C1 segment of cervical spinal cord (tissue), 14 donors: ENCODE measurements at places on chromosomes 7 and 10.

DNA sequence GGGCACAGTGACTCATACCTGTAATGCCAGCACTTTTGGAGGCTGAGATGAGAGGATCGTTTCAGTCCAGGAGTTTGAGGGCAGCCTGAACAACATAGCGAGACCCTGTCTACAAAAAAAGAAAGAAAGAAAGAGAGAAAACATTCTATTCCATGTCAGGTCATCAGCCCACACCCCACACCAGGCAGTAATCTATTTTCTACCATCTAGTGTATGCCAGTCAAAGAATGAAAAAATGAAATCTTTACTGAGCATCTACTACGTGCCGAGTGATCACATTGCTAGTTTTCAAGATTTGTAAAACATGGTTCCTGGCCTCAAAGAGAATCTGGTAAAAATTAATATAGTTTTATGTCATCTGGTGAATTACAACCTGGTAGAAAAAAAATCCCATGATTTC, 3.1 kb upstream of the EPHB4 start:
- no peak for DNase-seq

DNA sequence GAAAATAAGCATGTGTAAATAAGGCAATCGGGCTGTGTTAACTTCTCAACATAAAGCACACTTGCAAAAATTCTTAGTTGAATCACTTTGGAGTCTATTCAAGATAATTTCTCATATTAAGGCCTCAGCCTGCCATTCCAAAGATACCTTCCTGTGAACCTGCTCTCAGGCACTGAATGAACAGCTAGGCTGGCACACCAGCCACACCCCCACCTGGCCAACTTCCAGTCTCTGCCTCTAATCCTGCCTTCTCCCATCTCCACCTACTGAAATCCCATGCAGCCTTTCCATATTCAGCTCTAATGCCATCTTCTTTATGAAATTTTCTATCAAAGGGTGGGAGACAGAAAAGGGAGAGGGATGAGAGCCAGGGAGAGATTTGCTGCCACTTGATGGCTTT, 17.1 kb upstream of the MACROH2A2 start:
- no peak for DNase-seq

- DNase-seq, result no peak
These were observed 898.6 kb downstream of the LRMDA start for GRCh38 chr10:76329891-76330575.

DNA sequence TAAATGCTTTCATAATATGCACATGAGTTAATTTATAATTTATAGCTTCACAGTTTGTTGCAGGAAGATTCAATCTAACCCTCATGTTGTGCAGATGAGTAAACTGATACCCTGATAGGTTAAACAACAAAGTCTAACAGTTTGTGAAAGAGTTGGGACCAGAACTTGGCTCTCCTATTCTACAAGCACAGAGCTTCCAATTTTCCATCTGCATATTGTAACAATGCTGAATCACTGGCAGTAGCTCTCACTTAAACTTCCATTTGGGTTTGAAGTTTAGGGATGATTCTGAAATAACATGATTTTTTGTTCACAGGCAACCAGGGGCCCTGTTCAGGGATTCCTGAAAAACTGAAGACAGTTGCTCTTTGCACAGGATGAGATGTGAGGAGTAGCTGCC, 179.3 kb downstream of the XPNPEP1 start:
- no peak for DNase-seq

- DNase-seq, result no peak
These were observed 29.4 kb downstream of the WDFY4 start for GRCh38 chr10:48714088-48714487.

DNA sequence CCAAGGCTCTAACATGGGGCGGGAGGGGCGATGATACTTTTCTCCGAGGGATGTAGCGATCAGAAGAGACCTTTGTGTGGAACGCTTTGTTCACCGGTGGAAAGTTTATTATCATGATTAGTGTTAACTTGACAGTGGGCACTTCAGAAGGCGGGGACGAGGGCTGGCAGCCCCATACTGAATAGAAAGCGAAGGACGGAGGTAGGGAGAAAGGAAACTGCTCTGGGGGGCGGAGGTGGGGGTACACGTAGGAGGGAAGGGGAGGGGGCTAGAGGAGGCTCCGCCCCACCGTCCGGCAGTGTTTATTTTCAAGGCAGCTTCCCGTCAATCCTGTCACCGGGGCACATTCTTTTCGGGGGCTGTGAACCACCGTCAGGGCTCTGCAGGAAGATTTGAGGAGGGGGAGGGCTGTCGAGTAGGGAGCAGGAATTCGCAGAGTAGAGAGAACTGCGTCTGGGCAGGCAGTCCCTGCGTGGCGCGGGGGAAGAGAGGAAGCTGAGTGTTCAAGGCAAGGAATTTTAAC, 9.4 kb upstream of the NKX2-3 start:
- DNase-seq, result no peak

DNA sequence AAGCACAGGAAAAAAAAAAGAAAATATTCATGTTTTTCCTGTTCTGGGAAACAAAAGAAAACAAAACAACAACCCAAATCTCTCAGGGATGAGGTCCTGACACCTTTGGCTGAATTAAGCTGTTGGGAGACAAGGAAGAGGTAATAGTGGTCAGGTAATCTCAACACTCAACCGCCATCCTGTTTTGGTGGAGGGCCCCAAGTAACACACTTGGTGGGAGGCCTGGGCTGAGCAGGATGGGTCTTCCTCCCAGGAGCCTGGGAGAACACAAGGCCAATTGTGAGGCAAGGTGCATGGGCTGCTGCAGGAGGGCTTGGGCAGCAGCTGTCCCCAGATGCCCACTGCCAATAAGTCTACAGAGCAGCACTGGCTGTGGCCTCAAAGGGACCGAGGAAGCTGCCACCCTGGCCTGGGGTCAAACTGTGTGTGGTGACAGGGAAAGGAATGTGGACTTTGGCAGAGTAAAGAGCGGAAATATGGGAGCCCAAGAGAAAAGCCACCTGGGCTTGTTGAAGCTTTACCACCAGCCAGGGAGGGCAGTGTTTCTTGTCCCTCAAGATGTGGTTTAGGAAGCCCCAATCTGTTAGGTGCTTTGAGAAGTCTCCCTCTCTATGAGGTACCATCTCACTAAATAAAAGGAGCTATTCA, 93.5 kb upstream of the SLC25A13 start:
- DNase-seq, result no peak

DNA sequence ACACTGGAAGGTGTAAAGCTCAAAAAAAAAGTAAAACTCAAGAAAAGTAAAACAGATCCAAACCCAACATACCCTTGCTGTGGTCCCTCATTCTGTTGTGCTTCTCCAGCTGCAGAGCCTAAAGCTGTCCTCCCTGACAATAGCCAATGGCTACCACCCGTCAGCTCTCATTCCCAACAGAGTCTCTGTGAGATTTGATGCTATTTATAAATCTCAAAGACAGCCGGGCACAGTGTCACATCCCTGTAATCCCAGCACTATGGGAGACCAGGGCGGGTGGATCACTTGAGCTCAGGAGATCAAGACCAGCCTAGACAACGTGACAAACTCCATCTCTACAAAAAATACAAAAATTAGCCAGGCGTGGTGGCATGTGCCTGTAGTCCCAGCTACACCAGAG, 116.0 kb downstream of the KMT2E start:
- no peak for DNase-seq

- DNase-seq, result no peak
These were observed 21.7 kb downstream of the RAB18 start for GRCh38 chr10:27525819-27526218.

DNA sequence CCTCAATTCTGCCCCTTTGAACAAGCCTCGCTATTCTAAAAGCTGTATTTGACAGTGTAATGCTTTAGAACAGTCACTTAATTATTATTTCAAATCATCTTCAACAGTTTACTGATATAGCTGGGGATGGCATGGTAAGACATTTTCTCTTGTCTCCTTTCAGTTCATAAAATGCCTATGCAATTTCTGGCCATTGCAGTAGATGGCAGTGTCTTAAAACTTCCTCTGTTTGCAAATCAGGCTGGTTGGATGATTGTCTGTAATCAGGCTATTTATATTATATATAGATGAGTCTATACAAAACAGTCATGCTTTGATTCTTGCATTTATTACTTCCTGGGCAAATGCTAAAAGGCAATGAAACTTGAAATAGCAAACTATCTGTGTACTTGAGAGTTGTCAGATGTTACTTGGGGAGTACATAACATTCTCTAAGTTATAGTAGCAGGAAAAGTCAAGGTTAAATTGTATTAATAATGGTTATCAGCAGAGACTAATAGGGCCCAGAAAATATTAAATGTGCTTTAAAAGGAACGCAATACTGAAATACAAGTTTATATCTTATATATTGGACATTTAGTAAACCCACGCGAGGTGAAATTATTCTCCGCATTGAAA, 55.5 kb upstream of the LHFPL3 start:
- DNase-seq, result no peak

DNA sequence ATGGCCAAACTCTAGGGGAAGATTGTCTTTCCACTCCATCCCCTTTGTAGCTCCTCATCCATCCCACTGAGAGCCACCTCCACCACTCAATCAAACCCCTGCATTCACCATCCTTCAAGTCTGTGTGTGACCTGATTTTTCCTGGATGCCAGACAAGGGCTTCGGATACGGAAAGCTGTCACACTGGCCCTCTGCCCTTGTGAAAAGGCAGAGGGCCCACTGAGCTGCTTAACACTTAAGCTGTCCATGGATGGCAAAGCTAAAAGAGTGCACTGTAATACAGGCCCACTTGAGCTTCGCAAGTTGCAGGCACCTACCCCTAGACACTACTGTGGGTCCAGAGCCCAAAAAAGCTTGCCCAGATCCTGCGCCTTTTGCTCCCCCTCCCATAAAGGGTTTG, 237.2 kb downstream of the MAGI2 start:
- no peak for DNase-seq

GRCh38 chr7:83077328-83077727, 85.4 kb downstream of the PCLO start:
- no peak for DNase-seq

GRCh38 chr7:106814887-106815286, 50.2 kb upstream of the PIK3CG start:
- DNase-seq, result no peak

- DNase-seq, result no peak
These were observed 1281.2 kb upstream of the SORCS1 start for GRCh38 chr10:108445746-108446145.

DNA sequence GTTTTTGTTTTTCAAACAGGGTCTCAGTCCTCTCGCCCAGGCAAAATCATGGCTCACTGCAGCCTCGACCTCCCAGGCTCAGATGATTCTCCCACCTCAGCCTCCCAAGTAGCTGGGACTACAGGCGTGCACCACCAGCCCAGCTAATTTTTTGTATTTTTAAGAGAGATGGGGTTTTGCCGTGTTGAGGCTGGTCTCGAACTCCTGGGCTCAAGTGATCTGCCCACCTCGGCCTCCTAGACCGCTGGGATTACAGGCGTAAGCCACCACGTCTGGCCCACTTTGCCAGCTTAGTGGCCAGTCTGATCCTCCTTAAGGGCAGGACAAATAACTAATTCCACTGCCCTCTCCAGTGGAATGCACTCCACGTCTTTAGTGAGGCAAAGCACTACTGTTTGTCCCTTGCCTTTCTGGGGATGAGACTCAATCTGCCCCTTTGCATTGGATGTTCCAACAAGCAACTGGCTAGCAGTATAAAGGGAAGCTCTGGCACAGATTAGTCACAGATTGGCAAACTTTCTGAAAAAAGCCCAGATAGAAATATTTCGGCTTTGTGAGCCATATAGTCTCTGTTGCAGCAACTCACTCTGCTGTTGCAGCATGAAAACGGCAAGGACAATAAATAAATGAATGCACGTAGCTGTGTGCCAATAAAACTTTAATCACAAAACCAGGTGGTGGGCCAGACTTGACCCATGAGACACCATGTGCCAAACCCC, 143.8 kb upstream of the RHEB start:
- no peak for DNase-seq

GRCh38 chr10:111338805-111339204, 262.0 kb downstream of the ADRA2A start:
- DNase-seq, result no peak

DNA sequence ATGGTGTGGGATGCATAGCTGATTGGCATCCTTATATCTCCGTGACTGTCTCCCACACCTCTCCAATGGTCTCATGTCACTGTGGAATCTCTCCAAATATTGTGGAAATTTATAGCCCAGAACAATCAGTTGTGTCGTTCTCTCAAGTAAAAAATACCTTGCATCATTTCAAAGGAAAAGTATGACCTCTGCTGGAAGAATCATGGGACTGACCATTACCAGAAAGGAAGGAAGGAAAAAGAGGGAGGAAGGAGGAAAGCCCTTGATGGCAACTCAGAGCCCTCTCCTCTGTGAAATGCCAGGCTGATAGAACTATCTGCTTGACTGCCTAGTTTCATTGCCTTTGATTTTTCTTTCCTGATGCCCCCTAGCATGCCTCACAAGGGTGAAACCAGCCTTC, 76.3 kb downstream of the FOXI2 start:
- no peak for DNase-seq

DNA sequence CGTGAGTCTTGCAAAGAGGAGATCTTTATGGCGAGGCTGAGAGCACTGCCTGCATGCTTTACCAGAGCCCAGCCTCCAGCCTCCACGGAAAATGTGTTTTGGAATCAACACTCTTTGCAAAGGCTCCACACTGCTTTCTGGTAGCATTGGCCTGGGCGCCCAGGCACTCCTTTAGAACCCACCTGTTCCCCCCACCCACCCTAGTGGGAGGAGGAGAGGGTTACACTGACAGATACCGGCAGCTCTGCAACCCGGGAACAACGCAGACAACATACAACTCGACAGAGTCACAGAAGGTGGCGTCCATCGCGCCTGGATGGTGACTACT, 5.5 kb upstream of the MNX1 start:
- no peak for DNase-seq

GRCh38 chr10:19946791-19947190, 130.6 kb downstream of the PLXDC2 start:
- DNase-seq, result no peak

DNA sequence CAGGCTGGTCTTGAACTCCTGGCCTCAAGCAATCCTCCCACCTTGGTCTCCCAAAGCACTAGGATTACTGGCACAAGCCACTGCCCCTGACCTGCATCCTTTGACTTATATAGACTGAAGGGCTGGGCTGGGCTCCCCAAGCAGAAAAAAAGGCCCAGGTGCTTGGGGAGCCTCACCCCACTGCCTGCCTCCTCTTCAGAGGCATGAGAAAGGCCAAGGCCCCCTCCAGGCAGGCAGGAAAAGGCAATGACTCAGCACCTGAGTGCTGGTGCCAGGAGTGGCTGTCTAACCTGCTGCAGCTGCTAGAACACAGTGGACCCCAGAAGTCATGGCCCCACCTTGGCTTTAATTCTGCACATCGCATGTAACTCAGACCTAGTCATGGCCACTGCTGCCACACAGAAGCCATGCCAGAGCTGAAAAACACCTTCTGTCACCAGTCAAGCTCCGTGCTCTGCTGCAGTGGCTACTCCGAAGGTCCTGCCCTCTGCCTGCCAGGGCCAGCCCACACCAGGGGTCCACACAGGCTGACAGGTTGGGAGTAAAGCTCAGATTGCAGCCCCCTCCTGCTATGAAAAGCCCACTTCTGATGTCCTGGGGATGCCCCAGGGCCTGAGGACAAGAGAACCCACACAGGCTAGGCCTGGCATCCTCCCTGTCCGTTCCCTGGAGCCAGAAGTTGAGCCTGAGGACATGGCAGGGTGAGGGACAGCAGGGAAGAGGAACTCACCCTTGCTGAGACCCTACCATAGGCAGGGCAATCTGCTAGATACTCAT, 48.5 kb downstream of the GRID1 start:
- DNase-seq, result no peak

- no peak for DNase-seq
These were observed 1.9 kb upstream of the PLAU start for GRCh38 chr10:73908853-73909539.

- DNase-seq, result no peak
These were observed 101.2 kb upstream of the PALS2 start for GRCh38 chr7:24472093-24472492.
